ENCODE measurements at places on chromosomes 5 and 9. TPM values are rescaled to one million over a fixed set of nuclear protein-coding genes. Genes with fewer than 3 reads are reported as not detected.

GRCh38 chr5:176538230-176538988 lies 1.2 kb upstream of the RNF44 start:
- DNase-seq, result no peak

DNA sequence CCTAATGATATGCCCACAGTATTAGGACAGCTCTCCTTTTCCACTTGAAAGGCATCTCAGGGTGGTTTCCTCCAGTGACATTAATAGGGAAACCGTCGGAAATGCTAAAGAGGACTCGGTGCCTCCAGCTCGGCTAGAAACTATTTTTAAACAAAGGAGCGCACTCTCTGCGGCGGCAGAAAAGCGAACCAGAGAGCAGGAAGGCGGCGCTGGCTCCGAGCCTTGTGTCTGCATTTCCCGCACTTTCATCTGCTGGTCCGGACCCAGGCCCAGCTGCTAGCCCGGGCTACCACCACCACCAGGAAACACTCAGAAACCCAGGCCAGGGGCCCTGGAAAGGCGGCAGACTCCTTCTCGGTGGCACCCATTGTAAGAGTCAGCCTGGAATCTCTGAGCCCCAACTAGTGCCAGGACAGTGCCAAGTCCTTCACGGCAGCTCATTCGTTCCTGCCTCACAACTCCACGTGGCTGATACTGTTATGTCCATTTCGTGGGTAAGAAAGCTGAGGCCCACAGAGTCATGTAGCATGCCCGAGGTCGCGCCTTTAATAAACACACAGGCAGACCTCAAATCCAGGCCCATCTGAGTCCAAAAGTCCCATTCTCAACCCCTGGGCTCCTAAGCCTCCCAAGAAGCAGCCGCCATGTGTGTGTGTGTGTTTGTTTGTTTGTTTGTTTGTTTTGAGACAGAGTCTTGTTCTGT lies 73.9 kb downstream of the VAV2 start:
- no peak for DNase-seq

DNA sequence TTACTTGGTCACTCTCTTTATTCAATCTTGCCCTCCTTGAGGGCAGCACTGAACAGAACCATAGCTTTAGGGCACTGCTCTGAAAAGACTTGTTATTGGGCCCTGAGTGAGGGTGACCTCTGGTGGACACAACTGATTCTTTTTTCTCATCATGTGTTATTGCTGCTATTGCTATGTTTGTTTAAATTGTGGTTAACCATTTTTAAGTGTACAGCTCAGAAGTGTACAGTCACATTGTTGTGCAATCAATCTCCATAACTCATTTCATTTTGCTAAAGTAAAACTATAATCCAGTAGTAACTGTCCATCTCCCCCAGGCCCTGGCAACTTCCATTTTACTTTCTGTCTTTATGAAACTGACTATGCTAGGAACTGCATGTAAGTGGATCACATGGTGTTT lies 351.1 kb upstream of the RIOK2 start:
- DNase-seq, result peak; percentile 38

- no peak for DNase-seq
Observed at GRCh38 chr5:173742432-173742816, 126.0 kb upstream of the BOD1 start.

DNA sequence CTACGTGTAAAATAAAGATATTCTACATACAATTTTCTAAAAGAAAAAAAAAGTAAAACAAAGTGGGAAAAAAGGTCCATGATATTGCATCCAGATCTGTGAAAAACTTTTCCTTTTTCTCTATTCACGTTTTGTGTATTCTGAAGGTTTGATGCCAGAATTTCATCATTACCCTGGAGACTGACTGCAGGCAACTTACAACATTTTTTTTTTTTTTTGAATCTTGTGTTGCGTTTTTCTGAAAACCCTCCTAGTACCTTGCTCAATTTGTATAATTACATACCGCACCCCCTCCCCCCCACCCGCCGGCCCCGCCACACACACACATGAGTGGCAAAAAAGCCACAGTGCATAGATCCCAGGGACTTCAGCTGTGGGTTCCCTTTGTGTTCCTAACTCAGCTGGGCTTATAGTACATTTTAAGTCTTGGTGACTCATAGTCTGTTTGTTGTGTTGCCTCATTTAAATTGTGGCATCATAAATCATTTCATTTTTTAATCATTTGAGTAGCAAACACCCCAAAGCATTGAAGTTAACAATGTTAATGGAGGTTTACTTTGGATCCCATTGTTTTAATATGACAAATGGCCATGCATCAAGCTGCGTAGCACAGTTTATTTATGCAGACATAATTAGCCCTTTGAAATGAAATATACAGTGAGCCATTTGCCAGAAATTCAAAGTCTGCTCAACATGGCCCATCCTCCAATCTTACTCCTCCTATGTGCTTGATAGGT lies 36.0 kb downstream of the PRDM6 start:
- DNase-seq, result no peak

- no peak for DNase-seq
Observed at GRCh38 chr5:172874647-172875504, 40.8 kb downstream of the ERGIC1 start.

DNA sequence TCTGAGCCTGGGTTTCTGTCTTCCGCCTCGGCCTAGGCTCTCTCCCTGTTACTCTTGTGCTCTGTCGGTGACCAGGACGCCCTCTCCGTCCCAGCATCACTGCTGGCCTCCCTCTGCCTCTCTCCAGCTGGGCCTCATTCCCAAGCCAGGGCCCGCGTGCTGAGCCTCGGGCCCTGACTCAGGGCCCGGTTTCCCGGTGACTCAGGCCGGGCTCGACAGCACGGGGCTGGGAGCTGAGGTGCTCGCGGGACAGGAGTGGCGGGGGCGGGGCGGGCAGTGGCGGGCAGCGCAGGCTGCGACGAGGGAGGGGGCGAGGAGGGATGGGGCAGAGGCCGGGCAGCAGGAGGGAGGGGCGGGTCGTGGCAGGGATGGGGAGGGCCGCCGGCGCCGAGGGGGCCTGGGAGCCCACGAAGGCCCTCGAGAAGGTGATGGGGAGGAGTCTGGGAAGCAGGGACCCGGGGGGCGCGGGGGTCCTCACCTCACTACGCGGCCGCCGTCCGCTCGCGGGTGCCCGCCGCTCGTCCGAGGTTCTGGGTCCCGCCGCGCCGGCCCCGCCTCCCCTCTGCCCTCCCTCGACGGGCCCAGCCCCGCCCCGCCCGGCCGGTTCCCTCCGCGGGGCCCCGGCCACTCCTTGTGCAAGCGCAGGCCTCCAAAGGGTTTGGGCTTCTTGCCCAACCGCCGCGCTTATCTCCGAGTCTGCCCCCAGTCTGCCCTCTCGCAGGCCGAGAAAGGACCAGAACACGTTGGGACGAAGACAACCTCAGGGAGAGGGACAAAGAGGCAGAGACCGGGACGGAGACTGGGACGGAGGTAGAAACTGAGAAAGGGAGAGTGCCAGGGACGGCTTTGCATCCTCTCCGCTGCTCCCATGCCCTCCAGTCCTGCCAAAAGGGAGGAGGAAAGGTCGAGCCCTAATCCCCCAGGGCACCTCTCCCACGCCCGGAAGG lies at the start of gene ARAP3:
ARAP3 (minus strand) TSS at position 536 of the 947 bp plus-strand sequence. CDS start 1,744 bp downstream, outside the sequence.
- DNase-seq, result peak; percentile 55

- DNase-seq, result no peak
Observed at GRCh38 chr5:60510663-60511062, 189.3 kb downstream of the DEPDC1B start.

GRCh38 chr9:34659592-34660253 lies 2.7 kb downstream of the CCL27 start:
- DNase-seq, result no peak

GRCh38 chr5:38431242-38431853 lies 125.1 kb downstream of the LIFR start:
- DNase-seq, result no peak

- no peak for DNase-seq
Observed at GRCh38 chr9:127633216-127633862, 21.3 kb downstream of the STXBP1 start.

GRCh38 chr9:115183436-115183835 lies 65.5 kb upstream of the TNC start:
- DNase-seq, result no peak

- no peak for DNase-seq
Observed at GRCh38 chr5:122649080-122649479, 125.8 kb upstream of the SNX2 start.

DNA sequence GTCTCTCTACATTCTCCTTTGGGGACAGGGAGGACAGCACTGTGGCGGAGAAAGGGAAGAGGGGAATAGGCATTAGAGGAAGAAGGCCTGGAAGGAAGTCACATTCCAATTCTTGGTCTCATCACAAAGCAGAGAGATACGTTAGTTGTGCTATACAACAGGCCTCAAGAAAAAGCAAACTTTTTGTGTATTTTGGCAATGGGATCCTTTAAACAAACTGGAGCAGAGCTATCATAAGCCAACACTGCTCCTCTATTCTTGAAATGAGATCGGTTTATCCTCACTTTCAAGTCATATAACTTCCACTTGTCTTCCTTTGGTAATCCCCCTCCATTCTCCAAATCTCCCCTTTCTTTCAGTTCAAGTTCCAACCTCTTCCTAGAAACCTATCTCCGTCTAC lies 6.5 kb downstream of the DENND1A start:
- no peak for DNase-seq

DNA sequence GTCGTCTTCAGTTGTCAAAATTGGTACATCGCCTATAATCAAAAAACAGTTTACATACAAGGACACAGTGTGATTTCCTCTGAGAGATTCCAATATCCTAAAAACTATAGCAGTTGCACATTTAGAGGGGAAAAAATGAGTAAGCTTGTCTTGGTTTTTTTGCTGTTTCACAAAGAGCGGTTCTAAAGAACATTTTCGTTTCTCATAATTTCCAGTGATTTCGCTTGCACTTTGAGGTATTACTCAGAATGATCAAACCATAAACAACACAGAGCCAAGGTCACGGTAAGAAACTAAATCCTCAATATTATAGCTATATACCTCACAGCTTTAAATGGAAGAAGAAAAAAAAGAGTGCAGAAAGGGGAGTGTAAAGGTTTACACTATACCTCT lies 861 bp downstream of the MTX3 start:
- no peak for DNase-seq

DNA sequence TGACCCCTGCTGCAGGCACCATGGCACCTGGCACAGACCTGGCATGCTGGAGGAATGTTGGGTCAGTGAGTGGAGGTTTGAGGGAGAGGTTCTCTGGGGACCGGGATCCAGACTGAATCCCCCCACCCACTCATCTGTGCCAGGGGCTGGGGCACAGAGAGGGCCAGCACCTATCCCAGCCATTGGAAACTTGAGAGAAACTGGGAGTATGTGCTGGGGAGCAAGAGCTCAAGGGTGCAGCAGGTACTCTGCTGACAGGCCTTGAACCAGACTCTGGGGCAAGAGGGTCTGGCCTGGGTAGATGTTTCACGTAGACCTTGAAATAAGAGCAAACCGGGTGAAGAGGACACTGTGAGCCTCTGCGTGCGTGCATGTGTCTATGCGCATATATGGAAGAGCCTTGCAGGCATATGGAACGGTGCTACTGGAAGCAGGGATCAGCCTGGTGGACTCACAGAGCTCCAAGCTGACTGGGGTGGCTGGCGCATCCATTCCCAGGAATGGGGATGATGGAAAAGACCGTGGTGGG lies 8.8 kb downstream of the FGF18 start:
- DNase-seq, result no peak

IL31RA gene
- not detected for total RNA-seq

POLE3 gene
- total RNA-seq, result 127 TPM

PCDHGC3 gene
- total RNA-seq, result 7.0 TPM

UQCRQ gene
- 316 TPM for total RNA-seq

CCDC112 gene
- total RNA-seq, result 13.0 TPM

ACTBL2 gene
- total RNA-seq, result not detected

ATOX1 gene
- total RNA-seq, result 46.2 TPM

TNFSF15 gene
- not detected for total RNA-seq

TMEM215 gene
- total RNA-seq, result not detected

CD14 gene
- 2.6 TPM for total RNA-seq

ARL14EPL gene
- total RNA-seq, result not detected

Data from NCI-H460 (cell line).